Kasumi-1 (cell line): ENCODE measurements at places on chromosomes 3 and 15.
A peak's percentile ranks its signal among the peaks of the same experiment; 100 is the strongest.

- peak; percentile 95 for DNase-seq
Observed at GRCh38 chr3:109806929-109807328, 469.6 kb upstream of the DPPA4 start.

GRCh38 chr15:58616171-58616570 is 133.3 kb downstream of the ADAM10 start:
- no peak for DNase-seq

GRCh38 chr3:100796556-100796955 is 87.3 kb downstream of the TFG start:
- peak; percentile 53 for DNase-seq

- no peak for DNase-seq
Observed at GRCh38 chr3:99458013-99458412, 180.4 kb upstream of the COL8A1 start.

DNA sequence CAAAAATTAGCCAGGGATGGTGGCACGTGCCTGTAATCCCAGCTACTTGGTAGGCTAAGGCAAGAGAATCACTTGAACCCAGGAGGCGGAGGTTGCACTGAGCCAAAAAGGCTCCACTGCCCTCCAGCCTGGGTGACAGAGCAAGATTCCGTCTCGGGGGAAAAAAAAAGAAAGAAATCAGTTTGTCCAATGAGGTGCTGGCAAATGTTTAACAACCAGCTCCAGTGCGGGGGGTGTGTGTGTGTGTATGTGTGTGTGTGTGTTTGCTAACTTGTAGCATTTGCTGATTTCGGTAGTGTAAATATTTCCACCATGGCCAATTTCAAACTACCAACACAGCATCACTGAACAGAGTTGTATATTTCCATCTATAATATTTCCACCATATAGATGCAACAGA is 23.8 kb upstream of the IDH2 start:
- DNase-seq = no peak

DNA sequence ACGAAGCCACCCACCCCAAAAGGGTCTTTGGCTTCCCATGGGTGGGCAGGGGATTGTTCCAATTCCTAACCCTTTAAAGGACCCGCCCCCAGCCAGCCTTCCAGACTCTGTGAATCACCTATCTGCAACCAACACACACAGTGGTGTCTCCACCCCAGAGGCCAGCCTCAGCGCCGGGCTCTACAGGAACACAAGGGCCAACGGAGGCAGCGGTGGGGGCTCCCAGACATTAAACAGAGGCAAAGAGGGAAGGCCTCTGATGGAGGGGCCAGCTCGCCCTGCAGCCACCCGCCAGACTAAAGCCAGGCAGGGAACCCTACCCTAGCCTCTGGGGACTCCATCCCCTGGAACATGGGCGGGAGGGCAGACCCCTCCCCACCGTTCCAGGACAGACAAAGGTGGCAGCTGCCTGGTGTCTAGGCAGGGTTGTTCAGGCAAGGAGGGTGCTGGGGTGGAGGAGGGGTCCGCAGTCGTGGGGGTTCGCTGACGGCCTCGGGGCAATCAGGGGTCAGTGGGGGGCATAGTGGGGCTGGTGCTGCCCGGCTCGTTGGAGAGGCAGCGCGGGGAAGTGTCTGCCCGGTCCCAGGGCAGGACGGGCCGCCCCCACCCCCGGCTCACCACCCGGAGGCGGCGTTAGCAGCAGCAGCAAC is 448 bp downstream of the SHISA5 start:
- no peak for DNase-seq

- no peak for DNase-seq
Observed at GRCh38 chr3:23665741-23666140, 140.0 kb upstream of the UBE2E1 start.

GRCh38 chr15:68994149-68994548 is 20.3 kb upstream of the NOX5 start:
- no peak for DNase-seq
